ENCODE measurements at places on chromosomes 12 and 14.

DNA sequence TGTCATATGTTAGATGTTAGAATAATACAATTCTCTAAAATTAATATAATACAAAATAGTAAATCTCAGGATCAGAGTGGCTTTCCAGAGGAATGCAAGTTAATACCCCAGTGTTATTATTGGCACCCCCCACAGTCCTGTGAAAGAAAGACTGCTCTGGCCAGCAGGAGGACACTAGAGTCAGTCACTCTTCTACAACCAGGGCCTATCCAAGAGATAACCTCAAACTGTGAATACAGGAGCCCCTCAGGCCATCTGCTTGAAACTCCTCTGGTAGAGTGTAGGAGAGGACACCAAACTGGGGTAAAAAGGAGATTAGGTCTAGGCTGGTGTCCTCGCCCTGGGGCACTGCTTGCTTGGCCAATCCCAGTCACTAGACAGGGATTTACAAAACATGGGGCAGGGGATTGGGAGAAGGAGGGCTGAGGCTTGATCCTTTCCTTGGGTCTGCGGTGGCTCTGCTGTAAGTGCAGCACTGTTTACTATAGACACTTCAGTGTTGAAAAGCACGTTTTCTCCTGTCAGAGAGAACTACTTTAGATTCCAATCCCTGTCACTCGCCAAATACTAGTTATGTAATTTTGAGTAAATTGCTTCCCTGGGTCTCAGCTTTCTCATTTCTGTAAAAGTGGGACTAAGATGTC is 44.5 kb upstream of the PTPRR start:
- no peak for DNase-seq

DNA sequence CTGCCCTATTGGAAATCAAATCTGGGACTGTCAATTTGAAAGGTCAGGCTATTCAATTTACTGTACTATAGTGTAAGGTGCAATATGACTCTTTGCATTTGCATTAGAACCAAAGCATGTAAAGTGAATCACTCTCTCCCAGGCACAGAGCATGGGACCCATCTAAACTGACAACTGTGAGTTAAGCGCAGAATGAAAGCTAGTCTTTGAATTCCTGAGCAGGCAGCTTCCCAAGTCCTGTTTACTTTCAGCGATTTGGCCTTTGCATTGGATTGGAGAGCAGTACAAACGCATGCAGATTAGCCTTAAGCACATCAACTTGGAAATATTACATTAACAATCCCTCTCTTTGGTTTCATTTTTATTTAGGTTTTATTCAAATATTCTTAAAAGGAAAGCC is 74.6 kb downstream of the RERG start:
- DNase-seq = no peak

- no peak for DNase-seq
These were observed 18.5 kb upstream of the MAP1LC3B2 start for GRCh38 chr12:116540622-116541152.

DNA sequence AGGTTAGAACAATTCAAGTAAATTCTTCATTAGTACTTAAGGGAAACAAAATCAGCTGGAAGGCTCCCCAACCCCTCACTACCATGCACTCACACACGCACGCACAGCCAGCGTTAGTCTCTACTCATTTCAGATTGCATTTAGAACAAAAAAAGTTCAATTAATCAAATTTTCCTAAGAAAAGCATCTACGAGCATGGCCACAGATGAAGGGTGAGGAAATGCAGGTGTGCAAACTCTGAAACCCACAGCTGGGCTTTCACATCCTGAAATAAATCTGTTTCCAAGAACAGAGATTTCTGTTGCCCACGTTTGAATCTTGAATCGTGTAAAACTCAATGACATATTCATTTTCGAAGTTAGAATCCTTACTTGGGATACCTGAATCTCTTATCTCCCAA is 62.6 kb downstream of the SEL1L start:
- no peak for DNase-seq

DNA sequence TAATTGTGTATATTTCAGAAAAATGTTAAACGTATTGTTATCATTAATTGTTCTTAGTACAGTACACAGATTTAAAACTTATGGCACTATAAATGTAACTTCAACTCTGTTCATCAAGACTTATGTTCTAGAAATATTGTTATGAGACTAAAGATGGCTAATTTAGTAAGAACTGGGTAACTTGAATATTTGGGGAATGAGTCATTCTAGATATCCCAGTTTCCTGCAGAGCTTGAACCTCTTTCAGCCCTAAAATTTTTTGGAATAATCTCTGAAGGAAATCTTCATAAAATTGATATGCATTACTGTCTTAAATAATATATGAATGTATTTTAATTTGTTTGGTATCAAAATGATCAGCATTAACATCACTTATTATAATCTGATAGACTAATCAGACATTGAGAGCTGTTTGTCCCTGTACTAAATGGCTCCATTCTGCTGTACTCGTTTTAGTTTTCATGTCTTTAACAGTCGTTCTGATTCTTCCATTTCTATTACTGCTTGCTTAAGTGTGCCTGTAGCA is 87.1 kb downstream of the VEZT start:
- no peak for DNase-seq

DNA sequence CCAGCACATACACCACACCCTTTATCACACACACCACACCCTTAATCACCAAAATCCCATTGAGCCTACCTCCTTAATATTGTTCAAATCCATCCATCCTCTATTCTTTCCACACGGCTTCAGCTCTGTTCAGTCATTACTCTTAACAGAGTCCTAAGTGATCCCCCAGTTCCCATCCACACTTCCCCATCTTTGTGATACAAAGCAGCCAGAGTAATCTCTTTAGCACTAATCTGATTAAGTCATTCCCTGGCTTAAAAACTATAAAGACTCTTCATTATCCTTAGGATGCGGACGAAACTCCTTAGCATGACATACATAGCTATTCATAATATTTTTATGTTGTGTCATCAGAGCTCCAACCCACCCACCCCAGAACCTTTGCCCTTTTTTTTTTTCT is 14.7 kb upstream of the MFAP5 start:
- no peak for DNase-seq

DNA sequence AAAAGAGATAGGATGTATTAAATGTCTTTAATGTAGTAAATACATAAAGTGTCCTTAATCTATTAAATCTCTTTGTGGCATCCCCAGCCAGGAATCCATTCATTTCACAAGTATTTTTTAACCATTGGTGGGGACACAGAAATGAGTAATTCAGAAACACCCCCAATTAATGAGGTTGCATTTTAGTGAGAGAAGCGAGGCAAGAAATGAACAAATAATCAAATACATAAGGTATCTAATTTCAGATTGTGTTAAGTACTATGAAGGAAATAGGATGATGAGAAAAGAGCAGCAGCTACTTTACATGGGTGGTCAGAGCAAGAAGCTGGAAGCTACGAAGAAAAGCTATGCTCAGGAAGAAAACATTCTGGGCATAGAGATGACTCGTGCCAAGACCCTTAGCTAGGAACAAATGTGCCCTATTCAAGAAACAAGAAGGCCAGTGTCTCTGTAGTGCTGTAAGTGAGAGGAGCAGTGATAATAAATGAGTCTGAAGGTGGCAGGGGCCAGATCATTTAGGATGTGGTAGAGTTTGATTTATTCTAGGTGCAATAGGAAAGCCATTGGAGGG is 60.5 kb upstream of the IGF1 start:
- no peak for DNase-seq

GRCh38 chr12:52618866-52619265 is 507 bp upstream of the KRT73 start:
- DNase-seq = no peak

- DNase-seq = no peak
These were observed 787 bp downstream of the KCNH3 start for GRCh38 chr12:49539406-49540228.

DNA sequence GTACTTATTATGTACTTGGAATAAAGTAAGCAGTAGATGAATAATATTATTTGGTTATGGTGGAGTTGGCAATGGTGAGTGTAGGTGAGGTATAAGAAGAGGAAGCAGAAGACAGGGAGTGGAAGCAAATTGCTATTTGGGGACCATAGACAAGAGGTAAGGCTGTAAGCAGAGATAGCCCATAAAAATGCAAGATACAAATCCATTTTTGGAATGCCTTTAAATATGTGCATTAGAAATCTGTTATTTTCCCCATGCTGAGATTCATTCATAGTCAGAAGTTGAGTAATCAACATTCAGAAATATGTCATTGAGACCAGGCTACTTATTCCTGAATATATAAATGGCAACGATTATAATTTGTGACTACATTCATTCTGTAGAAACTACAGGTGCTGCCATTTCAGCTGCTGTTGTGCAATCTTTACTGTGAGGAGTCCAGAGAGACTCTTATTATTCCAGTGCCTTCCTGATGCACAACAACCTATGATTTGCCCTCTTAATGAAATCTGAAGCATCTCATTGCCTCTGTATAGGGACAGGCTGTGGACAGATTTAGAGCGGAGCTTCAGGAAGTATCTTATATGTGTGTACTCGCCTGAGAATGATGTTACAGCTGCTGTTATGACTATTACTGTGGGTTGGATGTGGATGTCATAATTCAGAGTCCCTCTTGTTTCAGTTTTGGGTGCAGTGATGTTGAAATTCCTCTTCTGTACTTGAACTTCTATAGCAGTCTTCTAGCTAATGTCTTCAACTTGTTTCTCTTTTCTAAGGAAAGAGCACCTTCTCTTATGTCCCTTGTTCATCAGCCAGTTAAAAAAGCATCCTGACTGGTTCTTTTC is 173.8 kb downstream of the NAV3 start:
- DNase-seq = no peak

GRCh38 chr12:132634411-132634990 is 15.9 kb downstream of the P2RX2 start:
- no peak for DNase-seq

DNA sequence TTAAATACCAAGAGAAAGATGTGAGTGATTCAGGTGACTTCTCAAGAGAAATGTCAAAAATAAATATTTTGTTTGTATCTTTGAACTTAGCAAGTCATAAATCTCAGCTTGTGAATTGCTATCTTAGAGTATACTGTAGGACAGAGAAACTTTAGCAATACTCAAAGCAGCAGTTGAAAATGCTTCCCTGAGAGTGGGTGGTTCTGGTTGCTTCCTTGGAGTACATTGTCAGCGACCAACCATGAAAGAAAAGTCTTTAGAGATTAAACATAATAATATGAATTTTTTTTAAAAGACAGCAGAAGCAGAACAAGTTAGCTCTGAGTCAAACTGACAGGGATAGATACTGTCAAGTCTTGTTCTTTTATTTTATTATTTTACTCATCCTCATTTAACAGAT is 86.8 kb upstream of the OSBPL8 start:
- DNase-seq = no peak

DNA sequence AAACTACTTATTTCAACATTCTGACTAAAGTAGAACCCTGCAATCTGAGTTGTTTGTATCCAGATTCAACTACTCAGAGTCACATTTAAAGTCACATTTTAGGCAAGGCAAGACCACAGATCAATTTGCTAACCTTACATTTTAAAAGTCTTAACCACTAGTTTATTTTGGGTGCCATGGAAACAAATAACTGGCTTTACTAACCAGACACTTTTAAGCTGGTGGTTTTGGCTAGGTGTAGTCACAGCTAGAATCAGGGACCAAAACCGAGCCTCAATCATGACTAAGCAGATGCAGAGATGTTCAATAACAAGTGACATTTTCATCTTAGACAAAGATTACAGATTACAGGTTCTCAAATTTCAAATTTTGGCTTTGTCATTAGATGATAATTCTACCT is 115.3 kb downstream of the PDE6H start:
- DNase-seq = no peak
